ENCODE measurements at places on chromosomes 2 and 18.
A peak's percentile ranks its signal among the peaks of the same experiment; 100 is the strongest.

DNA sequence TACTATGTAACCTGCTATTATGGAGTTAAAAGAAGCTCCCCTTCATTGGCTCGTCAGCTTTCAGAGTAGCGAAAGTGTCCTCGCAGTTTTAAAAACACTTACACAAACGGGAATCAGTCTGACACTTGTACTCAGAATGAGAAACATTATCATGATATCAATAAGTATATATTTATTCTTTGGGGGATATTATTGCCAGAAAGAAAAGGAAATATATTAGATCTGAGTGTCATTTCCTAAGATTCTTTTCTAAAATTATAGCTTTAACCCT, 584.5 kb downstream of the ZEB2 start:
- DNase-seq: no peak

DNA sequence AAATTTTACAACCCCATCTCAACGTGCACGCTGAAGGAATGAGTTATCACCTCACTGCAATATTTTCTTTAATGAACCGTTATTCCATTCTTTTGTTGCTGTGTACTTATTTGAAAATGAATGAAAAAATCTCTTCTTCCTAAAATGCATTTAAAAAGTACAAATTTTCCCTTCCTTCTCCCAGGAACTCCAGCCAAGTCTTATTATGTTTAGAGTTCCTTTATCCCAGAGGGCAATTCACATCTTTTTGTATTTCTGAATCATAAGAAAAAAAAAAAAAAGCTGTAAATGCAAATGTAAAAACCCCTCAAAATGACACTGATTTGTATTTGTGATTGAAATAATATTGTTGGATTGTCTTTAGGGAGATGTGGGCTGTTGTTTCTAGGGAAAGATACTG, 2194.3 kb upstream of the CELF4 start:
- DNase-seq: no peak

- DNase-seq: no peak
Measured at GRCh38 chr2:112201696-112202430, 53.0 kb downstream of the ZC3H8 start.

GRCh38 chr2:73892631-73893329, at the start of gene ACTG2:
ACTG2 (plus strand) TSS chr2:73893008; CDS start chr2:73901312, 8,304 bp downstream.
- DNase-seq: no peak

GRCh38 chr2:128792476-128793054, 473.9 kb upstream of the HS6ST1 start:
- DNase-seq: no peak

GRCh38 chr2:120661551-120661950, 74.1 kb upstream of the GLI2 start:
- DNase-seq: no peak

DNA sequence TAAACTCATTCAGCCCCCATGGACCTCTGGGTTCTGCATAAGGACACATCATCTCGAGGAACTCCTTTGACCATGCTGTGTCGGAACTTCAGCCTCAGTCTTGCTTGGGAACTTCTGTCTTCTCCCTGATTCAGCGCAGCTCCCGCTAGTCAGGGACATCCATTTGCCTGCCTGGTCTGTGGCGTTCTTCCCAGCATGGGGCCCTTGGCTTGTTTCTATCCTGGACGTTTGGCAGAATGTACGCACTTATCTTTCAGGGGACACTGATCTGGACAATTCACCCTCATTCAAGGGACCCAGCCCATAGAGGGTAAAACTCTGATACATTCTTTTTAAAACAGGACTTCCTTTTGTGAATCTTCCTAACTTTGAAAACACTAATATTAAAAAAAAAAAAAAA, 75.8 kb upstream of the WIPF1 start:
- no peak for DNase-seq

GRCh38 chr2:142130111-142131009, 456 bp downstream of the LRP1B start:
- DNase-seq: no peak

GRCh38 chr2:160349306-160349705, 144.3 kb downstream of the RBMS1 start:
- no peak for DNase-seq

GRCh38 chr18:23684515-23685197, 4.6 kb upstream of the LAMA3 start:
- no peak for DNase-seq

- DNase-seq: no peak
Measured at GRCh38 chr2:218281449-218281848, 10.9 kb downstream of the TMBIM1 start.

DNA sequence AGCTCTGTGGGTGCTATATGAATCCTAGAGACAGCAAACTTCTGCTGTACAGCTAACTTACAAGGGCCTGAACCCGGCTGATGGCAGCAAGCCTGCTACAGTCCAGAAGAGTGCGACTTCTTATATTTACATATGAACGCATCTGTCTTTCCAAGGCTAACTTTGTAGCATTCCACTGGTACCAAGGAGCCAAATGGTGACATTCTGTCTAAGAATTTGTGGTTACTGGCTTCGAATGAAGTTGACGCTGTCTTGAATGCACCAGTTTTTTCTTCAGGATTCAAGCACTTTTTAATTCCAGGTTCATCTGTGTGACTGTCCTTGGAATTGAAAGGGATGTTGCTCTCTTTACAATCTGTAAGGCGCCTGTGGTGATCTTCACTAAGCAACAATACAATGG, 42.4 kb downstream of the THUMPD2 start:
- no peak for DNase-seq

- DNase-seq: no peak
Measured at GRCh38 chr2:120747706-120748105, 12.0 kb downstream of the GLI2 start.

DNA sequence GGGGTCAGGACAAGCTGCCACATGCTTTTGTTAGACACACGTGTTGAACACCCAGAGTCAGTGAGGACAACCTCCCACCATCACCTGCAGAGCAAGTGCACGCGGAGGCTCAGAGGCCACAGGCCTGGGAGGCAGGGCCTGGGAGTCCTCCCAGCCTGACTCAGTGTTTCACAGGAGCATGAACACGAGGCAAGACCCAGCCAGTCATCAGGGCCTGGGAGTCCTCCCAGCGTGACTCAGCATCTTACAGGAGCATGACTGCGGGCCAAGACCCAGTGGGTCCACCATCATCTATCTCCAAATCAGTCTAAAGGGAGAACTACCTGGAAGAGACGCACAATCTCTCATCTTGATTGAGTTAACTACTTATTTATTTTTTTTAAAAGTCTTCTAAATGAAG, 112.6 kb upstream of the PXDN start:
- DNase-seq: no peak

- no peak for DNase-seq
Measured at GRCh38 chr18:10312326-10313015, 142.0 kb upstream of the APCDD1 start.

GRCh38 chr18:55857956-55858355, 270.0 kb upstream of the TCF4 start:
- DNase-seq: no peak

DNA sequence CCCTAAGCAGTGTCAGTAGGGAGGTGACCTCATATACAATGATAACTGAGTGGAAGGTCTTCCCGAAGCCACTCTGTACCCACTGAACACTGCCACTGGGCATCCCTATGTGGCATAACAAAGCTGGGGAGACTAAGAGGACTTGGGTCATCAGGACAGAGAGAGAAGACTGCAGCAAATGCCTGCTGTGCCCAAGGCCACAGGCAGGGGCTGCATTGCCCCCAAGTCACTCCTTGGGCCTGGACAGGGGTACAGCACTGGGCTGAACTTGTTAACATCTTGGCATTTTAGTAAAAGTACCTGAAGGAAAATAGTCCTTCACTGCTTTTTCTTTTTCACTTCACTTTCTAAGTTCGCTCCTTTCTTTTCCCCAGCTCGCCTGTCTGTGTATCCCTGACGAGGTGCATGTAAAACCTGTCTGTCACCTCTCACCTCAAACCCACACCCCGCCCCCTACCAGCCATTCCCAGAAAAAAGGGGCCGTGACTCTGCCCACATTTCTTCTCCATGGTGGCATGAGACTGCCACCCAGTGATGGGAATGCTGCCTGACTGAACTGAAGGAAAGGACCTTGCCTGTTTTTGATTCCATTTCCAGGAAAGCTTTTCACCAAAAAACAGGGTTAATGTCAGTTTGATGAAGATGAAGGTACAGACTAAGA, 62.9 kb downstream of the MTHFD2 start:
- no peak for DNase-seq

GRCh38 chr2:100427627-100428258, 10.3 kb upstream of the CHST10 start:
- no peak for DNase-seq

DNA sequence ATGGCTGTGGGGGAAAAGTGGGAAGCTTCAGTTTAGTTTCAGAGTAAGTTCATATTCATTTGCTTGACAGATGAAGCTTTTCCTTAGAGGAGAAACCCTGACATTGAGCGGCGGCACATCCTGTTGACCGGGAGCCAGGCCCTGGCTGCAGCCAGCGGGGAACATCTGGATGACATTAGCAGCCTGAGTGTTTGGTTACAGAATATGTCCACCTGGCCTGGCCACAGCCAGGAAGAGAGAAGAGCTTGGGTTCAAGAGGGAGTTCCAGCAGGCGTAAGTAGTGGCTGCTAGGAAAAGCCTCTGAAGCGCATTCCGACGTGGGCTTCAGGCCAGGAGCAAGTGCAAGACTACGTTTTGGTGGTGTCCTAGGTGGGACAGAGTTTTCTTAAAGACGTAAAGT, 144.9 kb upstream of the MYCN start:
- no peak for DNase-seq

GRCh38 chr2:37589298-37589697, 82.1 kb downstream of the CDC42EP3 start:
- no peak for DNase-seq

DNA sequence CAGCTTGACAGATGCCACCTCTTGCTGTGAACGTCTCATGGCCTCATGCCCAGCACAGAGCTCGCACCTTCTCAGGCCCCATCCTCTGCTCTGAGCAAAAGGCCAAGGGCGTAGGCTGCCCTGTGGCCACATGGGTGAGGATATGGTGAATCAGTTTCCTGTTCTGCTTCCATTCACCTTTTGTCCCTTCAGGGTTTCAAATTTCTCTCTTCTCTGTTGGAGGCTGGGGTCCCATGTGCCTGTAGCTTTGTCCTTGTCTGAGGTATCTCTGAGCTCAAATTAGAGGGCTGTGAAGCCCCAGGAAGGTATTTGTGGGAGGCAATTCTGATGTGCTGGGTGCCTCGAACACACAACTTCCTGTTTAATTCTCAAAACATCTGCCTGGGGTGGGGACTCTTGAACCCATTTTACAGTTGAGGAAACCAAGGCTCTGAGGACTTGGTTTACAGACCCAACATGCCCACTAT, 29.0 kb downstream of the ZAP70 start:
- DNase-seq: no peak

DNA sequence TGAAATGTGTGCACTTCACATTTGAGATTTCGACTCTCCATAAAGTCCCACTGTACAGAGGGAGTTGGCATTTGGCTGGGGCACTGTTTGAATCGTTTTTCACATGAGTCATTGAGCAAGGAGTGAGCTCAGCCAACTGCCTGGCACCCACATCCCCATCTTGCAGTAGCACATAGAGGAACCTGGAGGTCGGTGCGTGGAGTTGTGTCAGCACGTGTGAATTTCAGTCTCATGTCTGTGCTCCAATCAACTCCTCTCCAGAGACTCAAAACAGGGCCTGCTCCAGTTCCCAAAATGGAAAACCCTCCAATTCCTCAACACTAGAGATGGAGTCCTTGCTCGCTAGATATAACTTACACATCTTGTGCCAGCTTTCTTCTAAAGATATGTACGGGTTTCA, 126.8 kb upstream of the CAPN13 start:
- DNase-seq: no peak

GRCh38 chr2:199419428-199419827, 38.3 kb downstream of the SATB2 start:
- DNase-seq: no peak

- no peak for DNase-seq
Measured at GRCh38 chr2:143128681-143129580, at the start of gene ARHGAP15. ARHGAP15 (plus strand) TSS chr2:143129419.

- DNase-seq: no peak
Measured at GRCh38 chr2:32942793-32943485, 3.8 kb upstream of the LTBP1 start.

GRCh38 chr2:188523919-188524318, 232.2 kb downstream of the GULP1 start:
- DNase-seq: no peak

GRCh38 chr2:105166688-105167087, 74.9 kb upstream of the GPR45 start:
- DNase-seq: peak; percentile 40

DNA sequence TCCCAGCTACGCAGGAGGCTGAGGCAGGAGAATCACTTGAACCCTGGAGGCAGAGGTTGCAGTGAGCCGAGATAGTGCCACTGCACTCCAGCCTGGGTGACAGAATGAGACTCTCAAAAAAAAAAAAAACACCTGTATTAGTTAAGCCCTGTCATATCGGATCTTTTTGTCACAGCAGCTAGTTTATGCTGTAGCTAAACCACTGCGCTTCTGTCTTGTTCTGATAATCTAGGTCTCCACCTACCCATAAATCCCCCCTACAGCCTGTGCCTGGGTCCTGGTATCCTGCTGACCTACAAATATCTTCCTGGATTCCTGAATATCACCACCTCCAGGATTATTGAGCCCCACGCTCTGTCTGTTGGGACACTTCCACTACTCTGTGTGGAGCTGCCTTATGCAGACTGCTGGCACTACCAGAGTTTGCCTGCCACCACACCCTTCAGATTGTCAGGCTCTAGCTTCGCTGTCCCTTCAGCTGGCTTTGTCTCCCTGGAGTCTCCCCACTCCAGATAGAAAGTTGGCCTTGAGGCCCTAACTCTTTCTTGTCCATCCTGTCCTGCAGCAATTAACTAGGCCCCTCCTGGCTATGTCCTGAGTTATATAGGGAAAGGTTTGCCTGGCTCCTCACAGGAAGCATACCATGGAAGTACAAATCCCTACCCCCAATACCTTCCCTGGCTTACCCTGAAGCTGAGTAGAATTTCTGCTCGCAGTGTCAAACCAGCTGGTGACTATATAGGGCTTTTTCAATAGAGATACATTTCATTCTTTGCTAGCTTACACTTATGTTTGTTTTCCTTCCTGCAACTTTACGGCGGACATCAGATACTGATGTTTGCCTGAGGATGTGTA, 136.0 kb upstream of the SERTAD2 start:
- no peak for DNase-seq

DNA sequence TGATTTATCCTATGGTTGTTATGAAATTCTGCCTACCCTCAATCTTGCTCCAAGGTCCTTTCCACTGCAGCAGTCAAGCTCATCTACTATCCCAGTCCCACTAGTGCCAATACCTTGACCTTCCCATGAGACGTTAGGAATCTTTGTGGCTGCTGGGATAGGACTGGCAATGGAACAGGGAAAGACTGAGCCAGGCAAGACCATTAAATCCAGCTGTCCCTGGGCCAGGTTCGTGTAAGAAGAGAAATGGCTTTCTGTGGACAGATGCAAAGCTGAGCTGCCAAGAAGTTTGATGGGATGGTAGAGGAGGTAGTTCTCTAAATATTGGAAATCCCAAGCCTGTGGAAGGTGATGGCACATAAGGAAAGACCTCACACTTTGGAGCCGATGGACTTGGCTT, 50.1 kb upstream of the TMEM17 start:
- no peak for DNase-seq

DNA sequence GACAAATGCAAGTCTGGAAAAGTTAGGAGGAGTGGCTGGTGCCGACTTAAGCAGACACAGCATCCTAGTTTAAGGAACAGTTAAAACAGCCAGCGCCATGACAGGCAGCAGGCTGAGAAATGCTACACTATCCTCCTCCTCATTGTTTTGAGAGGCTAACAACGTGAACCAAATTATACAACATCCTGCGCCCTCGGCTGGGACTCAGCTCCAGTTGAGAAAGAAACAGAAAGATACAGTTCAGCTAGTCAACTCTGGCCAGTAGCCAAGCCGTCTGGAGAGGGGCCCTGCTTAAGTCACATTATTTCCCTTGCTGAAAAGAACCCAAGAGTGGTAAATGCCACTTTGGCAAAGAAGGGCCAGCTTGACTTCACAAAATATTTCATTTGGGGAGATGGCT, 90.2 kb downstream of the BCL11A start:
- no peak for DNase-seq

Measured in NCI-H1417 treated with DMSO at 0.1 percent for 48 hours (cell line).